ENCODE measurements at places on chromosomes 3 and 15.

DNA sequence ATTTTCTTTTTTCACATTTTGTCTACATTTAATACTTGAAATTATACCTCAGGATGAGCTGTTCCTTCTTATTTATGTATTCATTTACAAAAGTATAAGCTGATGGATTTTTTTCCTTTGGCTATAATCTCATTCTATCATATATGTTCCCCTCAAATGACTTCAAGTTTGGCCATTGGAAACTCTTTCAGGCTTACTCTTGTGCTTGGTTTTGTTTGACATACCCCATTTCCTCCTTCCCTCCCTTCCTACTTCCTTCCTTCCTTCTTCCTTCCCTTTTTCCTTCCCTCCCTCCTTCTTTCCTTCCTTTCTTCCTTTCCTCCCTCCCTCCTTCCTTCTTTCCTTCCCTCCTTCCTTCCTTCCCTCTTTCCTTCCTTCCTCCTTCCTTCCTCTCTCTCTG lies 697.1 kb upstream of the ARPP21 start:
- no peak for DNase-seq

- no peak for DNase-seq
Observed at GRCh38 chr15:72082176-72082575, 35.8 kb downstream of the MYO9A start.

GRCh38 chr3:46655271-46655670 lies 38.2 kb downstream of the ALS2CL start:
- DNase-seq = no peak

- DNase-seq = no peak
Observed at GRCh38 chr3:1191026-1191425, 98.2 kb downstream of the CNTN6 start.

- DNase-seq = peak; percentile 69
Observed at GRCh38 chr3:148030975-148031374, 621.8 kb downstream of the ZIC1 start.

DNA sequence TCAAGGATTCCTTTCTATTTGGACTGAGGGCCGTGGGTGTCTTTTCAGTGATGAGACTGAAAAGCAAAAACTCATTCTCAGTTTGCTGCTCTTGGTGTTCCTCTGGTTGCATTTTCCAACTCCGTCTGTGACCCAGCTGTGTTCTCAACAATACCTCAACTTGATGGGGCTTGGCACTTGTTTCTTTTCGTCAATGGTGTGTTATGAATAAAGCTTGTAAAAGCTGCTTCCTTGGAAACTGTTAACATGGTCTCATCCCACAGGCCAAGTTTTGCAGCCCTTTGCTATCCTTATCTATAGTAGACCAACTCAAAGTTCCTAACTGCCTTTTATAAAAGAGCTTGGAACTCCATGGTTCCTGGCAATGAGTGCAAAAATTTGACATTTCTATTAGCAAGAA lies 142.5 kb upstream of the UBE2E1 start:
- no peak for DNase-seq

- DNase-seq = no peak
Observed at GRCh38 chr3:48476426-48477053, 27.4 kb downstream of the SHISA5 start.

GRCh38 chr3:152323834-152324233 lies 55.1 kb downstream of the MBNL1 start:
- peak; percentile 59 for DNase-seq
